Stimulated activated CD8-positive, alpha-beta memory T cell treated with anti-CD3 and anti-CD28 coated beads, Interleukin-4, amount 100 ng/mL, for 1 hour (primary cell): ENCODE measurements at places on chromosomes 3 and 15.

GRCh38 chr3:15199493-15200105 lies 6.4 kb upstream of the CAPN7 start:
- DNase-seq, result no peak

DNA sequence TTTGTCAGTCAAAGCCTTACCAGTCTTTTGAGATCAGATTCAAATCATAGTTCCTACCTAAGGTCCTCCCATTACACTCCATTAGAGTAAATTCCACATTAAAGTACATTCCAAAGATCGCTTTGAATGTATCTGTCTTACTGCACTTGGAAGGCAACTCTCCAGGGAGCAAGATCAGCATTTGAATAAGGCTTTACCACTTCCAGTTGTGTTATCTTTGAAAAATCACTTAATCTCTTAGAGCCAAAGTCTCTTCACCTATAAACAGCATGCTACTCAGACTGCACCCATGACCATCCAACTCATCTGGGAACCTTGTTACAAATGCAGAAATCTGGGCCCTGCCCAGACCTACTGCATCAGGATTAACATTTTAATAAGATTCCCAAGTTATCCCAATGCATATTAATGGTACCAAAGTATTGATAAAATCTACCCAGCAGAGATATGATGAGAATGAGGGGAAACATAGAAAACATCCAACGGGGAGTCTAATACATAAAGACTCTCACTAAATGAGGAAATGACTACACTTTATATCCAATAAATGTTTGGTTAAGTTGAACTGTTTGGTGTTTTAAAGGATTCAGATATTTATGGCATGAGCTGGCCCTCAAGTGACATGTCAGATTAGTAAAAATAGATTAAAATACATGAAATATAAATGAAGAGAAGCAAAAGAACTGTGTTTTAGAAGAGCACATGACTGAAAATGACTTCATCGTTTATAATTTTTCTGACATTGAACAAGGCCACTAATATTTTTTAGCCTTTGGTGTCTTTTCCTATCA lies 75.9 kb downstream of the TNIK start:
- no peak for DNase-seq

DNA sequence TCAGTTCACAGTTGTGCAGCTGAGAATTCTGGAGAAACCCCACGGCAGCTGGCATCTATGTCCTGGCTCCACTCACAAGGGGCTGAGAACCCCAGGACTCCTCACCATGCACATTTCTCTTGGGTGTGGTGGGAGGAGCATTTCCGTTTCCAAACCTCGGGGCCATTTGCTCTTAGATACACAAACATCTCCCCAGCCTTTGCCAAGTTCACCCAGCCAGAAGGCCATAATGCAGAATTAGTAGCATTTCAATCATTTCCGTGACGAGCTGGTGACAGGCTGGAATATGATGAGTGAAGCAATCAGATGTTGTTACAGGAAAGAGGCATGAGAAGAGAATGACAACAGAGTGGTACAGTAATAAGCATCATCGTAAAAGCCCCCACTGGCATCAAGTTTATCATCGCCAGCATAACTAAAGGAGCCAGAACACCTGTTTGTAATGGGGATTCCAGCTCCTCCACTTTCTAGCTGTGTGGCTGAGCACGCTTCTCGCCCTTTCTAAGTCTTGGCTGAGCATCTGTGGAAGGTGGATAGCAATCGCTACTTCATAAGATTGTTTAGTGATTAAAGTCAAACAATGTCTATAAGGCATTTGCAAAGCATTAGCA lies 82.0 kb downstream of the LIPC start:
- no peak for DNase-seq

GRCh38 chr3:184678317-184679055 lies 33.4 kb downstream of the MAGEF1 start:
- no peak for DNase-seq

DNA sequence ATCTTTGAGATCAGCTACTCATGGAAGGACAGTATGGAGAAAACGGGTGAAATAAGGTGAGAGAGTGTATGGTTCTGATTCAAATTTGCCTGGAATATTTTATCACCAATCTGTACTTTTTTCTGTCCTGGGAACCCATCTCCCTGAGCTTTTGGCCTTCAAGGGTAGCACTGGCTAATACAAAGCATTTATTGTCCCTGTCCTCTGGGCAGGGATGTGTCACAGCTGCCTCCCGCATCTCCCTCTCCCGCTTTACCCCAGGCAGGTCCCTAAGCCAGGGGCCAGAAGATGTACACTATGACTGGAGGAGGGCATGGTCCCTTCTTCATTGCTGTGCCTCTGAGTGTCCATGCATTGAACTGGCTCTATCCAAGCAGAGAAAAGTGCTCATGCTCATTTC lies 201.7 kb upstream of the CHRNA7 start:
- no peak for DNase-seq

- DNase-seq, result no peak
These were observed 89.5 kb downstream of the CD200R1L start for GRCh38 chr3:112757197-112757596.

GRCh38 chr3:2714834-2715233 lies 395.3 kb downstream of the IL5RA start:
- no peak for DNase-seq

GRCh38 chr3:178637802-178638201 lies 101.6 kb downstream of the KCNMB2 start:
- no peak for DNase-seq

GRCh38 chr3:116084999-116085791 lies 360.1 kb downstream of the LSAMP start:
- DNase-seq, result no peak

GRCh38 chr3:41120460-41120859 lies 78.8 kb upstream of the CTNNB1 start:
- no peak for DNase-seq

DNA sequence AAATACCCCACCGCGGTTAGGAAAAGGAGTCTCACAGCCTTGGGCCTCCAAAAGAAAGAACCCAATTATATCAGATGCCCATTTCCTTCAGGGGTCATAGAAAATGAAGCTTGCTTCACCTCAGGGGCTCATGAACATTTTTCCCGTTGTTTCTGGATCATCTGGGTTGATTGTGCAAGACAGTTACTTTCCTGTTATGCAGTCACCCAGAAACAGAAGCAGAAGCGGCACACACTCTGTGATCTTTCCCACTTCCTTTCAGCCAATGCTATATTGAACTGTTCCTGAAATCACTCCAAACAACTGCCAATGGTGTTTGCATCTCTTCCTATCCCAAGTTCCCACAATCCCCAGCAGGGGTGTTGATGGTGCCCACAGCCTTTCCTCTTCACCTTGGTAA lies 295.6 kb upstream of the RASGRP1 start:
- no peak for DNase-seq

- no peak for DNase-seq
These were observed 32.7 kb downstream of the SLC41A3 start for GRCh38 chr3:126051234-126051633.

- no peak for DNase-seq
These were observed 1308.0 kb downstream of the ROBO1 start for GRCh38 chr3:78459796-78460195.

DNA sequence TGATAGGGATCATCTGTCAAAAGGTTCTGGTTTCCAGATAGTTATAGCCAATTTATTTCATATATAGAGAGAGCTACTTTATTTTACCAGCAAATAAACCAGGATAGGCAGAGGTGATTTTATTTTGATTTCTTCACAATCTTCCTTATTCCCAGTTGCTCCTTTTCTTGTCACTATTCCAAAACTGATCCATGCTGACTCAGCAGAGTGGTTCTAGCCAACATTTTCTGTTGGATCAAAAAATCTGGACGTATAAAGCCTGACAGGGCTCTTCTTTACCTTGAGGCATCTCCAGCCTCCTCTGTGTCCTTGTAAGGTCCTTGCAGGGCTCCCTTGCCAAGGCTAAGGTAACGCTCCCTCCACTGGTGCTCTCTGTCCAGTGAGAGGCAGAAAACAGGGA lies 15.8 kb downstream of the HDC start:
- no peak for DNase-seq

DNA sequence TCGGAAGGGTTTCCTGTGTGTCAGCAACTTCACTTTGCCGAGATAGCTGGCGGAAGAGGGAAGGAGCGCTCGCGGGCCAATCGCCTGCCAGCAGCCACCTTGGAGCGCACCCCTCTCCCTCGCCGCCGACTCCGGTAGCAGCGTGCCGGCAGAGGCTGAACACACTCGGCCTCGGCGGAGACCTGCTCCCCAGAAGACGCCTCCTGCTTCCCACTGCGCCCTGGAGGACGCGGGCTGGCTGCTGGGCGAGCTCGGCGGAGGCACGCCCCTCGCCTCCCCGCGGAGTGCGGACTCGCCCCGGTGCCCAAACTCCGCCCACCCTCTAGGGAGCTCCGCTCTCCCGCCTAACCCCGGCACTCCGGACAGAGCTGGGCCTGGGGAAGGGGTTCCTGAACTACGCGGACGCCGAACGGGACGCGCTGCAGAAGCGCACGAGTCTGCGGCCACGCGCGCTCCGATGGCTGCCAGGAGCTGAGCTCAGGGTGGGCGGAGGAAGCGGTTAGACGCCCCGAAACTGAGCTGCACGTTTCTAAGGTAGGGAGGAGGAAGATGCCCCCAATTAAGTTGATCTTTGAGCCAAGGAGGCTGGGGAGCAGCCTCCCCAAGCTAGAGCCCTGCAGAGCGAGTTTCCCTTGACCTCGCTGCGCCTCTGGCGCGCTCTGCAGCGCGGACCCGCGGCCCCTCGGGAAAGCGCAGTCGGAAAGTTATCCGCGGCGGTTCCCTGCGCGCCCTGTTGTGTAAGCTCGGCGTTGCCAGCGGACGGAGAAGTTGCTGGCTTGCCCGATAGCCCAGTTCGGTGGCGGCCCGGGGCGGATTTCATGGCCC lies at the start of gene P2RY1:
TSS of gene P2RY1 (plus strand) at position 356 of the 825 bp plus-strand sequence. CDS start 652 bp downstream, outside the sequence.
- DNase-seq, result no peak

GRCh38 chr3:14461748-14462324 lies 59.4 kb downstream of the SLC6A6 start:
- no peak for DNase-seq

DNA sequence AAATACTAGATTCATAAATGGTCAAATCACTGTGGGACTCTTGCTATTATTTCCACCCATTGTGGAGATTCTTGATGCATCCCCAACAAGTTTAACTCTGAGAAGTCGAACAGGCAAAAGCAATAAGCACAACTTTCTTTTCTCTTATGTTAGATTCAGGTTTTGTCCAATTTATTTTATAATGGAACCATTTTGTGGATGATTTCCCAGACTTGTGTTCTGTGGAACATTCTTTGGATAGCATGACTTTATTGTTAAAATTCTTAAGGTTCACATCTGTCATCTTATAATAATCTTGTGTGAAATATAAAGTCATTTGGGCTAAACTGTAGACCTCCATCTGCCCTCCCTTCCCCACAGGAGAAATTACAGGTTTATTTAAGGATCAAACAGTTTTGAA lies 213.7 kb downstream of the LPP start:
- DNase-seq, result no peak

DNA sequence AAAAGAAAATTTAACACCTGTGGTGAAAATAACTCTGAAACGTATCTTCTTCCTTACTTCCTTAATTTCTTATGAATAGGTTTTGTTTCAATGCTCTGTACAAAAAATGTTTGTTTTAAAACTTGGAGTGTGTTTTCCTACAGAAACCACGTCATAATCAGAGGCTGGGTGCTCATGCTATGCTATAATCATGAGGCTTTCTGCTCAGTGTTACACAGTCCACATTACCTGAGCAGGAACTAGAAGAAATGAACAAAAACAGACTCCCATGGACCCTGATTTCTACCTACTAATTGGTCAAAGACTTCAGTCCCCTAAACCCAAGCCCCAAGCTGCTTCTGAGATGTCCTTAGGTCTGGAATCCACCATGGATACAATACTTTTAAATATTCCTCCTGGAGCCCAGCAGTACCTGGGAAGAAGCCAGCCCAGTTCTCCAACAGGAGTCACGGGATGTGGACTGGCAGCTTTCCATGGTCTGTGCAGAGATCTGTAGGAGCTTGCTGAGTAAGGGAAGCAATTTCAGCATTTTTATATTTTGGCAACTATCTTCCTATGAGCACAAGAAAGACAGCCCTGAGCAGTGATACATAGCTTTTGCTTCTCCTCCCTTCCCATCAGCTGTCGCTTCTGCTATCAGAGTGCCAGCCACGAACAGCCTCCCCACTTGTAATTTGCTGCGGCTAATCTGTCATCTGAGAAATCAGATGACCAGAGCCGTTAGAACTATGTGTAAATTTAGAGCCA lies 65.6 kb downstream of the WDR72 start:
- DNase-seq, result no peak

DNA sequence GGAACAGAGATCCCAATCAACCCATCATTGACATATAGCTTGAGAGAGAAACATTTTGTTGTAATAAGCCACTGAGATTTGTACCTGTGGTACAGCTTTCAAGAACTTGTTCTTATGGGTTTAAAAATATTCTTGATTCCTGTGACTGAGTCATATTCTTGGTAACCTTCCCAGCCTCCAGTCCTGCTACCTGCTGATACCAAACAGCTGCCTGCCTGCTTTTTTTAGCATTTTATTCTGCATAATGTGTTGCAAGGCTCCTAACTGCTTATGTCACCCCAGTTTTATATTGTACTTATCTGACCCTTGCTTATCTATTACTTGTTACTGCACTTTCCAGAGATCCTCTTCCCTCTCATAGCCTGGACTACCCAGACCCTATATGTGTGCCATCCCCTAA lies 349.3 kb upstream of the SOX2 start:
- DNase-seq, result no peak

GRCh38 chr3:10465161-10465560 lies 40.2 kb downstream of the ATP2B2 start:
- no peak for DNase-seq

DNA sequence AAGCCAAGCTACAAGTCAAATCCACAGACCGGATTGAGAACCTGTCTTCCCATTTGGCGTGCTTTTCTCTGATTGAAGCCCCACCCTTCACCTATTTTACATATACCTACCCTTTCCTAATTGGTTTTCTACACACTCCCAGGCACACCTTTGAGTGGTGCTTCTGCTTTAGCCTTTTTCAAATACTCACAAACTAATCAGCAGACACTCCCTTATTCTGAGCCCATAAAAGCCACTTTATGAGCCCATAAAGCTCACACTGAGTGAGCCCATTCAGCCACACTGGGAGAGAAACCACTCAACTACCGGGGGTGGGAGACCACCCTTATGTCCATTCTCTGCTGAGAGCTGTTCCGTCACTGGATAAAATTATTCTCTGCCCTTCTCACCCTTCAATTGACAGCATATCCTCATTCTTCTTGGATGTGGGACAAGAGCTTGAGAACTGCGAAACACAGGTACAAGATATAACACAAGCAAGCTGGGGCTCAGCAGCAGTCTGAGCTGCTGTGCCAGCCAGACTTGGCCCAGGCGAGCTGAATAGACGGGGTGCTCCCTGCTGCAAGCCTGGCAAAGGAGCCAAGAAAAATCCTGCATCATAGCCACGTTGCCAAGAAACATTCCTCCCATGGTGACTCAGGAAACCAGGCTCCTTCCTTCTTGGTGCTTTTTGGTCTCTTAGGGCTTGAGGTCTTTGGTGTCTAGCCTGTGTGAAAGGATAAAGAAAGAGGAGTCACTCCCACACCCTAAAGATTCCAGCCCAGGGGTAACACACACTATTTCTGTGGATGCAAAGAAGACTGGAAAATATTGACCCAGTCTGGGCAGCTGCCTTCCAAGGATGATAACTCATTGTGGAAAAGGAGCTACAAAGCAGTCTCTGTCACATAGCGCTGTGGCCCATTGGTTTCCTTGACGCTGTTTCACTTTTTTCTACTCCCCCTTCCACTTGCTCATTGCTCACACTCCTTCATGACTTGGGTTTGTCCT lies 609.7 kb downstream of the MCTP2 start:
- no peak for DNase-seq
